Cerebellar nuclear complex (tissue), 1 donor: ENCODE measurements at places on chromosomes 11 and 22.

DNA sequence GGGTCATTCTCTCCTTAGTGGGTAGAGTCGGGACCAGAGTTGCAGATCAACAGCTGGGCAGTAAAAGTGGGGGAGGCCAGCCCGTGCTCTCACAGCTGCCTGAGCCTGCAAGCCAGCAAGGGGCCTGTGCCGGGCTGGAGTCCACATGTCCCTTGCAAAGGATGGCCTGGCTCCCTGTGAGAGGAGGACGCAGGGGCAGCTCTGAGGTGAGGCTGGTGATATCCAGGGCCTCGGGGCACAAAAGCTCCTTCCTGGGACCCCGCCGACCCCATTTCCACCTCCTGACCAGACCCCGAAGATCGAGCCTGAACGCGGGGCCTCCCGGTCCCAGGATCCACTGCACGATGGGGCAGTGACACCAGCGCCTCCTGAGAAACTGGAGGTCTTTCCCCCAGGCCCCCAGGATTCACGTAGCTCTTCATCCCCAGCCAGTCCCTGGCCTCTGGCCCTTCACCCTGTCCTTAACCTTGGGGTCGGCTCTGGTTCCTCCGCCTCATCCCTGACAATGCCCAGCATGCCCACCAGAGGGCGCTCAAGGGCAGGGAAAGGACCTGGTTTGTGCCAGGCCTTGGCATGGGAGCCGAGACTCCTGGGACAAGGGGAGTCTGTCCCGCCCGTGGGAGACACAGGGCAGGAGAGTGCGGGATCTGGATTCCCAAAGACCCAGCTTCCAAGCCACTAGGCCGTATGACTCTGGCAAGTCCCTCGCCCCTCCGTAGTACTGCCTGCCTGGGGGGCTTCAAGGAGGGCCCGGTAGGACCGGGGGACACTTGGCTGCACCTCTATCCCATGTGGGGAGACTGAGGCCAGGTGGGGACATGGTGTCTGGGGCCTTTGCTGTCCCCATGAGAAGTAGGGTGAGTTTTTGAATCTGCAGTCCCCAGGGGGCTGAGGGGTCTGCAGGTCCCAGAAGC lies 17.8 kb upstream of the WNT7B start:
- DNase-seq, result no peak

- no peak for DNase-seq
These were observed 68.5 kb upstream of the SLC35C1 start for GRCh38 chr11:45736424-45736823.

GRCh38 chr11:117820071-117820470 lies 4.5 kb downstream of the FXYD2 start:
- DNase-seq, result no peak

DNA sequence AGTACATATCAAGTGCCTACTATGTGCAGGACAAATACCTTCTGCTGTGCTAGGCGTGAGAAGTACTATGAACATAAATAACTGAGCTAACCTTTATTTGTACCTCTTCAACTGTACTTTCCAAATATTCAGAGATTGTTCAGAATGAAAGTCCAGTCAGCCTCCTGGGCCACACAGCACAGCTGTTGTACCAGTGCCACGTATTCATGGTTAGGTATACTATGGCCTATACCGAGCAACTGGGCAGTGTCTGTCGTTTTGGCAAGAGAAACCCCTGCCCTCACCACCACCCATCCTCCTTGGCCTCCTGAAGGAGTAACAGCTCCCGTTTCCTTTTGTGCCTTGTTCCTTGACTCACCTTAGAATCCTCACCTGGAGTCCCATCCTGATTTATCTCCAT lies 53.0 kb downstream of the RASSF10 start:
- DNase-seq, result no peak

DNA sequence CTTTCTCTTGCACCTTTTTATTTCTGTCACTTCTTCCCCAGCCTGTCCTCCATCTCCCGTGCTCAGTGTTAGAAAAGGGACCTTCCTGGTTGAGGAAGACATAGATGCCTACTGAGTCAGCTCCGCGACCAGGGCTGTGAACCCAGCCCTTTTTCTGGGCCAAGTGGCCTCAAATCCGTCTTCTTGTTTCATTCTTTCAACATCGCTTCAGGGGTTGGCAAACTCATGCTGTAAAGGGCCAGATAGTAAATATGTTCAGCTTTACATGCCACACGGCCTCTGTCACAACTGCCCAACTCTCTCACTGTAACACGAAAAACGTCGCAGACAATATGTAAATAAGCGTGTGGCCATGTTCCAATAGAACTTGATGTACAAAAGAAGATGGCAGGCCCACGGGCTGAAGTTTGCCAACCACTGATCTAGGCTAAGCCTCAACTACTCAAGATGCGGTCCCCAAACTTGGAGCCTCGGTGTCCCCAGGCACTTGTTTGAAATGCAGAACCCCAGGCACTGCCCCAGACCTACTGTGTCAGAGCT lies 338.4 kb downstream of the MN1 start:
- DNase-seq, result no peak
